ENCODE measurements at places on chromosomes 4 and X.
A peak's percentile ranks its signal among the peaks of the same experiment; 100 is the strongest.

GRCh38 chr4:5409972-5410618, 298.3 kb downstream of the EVC2 start:
- DNase-seq: no peak

GRCh38 chrX:23656091-23656490, 11.2 kb upstream of the PRDX4 start:
- DNase-seq: no peak

DNA sequence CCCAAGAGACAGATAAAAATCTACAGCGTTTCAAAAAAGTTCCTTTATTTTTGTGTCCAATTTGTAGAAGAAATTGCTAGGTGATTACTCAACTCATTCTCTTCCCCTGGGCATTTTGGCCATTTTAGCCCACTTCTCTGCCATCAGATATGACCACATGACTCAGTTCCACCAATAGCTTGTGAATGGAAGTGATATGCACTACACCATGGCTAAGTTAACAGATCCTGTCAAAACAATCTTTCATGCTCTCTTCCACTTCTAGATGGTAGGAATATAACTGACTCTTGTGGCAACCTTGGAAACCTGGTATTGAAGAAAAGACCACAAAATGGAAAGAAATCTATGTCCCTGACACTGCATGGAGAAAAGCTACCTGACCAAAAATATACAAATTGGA, 26.2 kb upstream of the FREM3 start:
- DNase-seq: no peak

DNA sequence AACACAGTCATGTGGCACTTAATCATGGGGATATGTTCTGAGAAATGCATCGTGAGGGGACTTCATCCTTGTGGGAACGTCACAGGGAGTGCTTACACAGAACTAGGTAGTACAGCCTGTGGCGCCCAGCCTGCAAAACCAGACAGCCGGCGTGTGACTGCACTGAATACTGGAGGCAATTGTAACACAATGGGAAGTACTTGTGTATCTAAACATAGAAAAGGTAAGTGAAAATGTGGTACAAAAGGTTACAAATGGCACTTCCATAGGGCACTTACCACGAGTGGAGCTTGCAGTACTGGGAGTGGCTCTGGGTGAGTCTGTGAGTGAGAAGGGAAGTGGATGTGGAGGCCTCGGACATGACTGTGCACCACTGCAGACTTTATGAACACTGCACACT, 5.2 kb downstream of the TLR3 start:
- DNase-seq: no peak

- no peak for DNase-seq
Measured at GRCh38 chr4:40455340-40455902, 120.3 kb downstream of the CHRNA9 start.

DNA sequence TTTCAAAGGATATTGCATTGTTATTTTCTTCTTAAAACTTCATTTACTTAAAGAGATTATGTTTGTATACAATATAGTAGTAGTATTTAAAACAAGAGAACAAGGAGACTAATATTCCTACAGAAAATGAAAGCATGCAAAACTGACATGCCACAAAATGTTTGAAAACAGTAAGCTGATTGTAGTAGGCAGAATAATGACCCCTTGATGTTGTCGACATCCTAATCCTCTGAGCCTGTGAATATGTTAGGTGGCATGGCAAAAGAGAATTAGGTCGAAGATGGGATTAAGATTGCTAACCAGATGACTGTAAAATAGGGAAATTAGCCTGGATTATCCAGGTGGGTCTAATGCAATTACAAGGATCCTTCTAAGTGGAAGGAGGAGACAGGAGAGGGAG, 522.2 kb upstream of the NR3C2 start:
- no peak for DNase-seq

GRCh38 chrX:119579414-119579813, 5.1 kb downstream of the UBE2A start:
- DNase-seq: no peak

- no peak for DNase-seq
Measured at GRCh38 chr4:77776182-77777134, 42.7 kb downstream of the CNOT6L start.

- DNase-seq: no peak
Measured at GRCh38 chr4:128517739-128518510, 230.3 kb upstream of the PGRMC2 start.

DNA sequence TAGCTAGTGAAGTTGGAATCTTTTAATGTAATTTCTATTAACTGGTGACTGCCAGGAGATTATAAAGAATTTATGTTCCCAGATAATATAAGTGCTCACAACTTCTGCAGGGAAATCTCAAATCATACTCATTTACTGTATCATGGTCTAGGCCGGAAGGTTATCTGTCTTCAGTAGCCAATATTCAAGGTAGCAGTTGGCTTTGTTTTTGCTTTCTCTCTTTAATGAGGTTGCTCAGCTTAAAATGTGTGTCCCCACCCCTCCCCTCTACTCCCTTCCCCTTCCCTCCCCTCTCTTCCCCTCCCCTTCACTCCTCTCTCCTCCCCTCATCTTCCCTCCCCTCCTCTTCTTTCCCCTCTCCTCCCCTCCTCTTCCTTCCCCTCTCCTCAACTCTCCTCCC, 117.6 kb downstream of the HPGD start:
- no peak for DNase-seq

GRCh38 chr4:5631352-5632065, 76.8 kb downstream of the EVC2 start:
- no peak for DNase-seq

DNA sequence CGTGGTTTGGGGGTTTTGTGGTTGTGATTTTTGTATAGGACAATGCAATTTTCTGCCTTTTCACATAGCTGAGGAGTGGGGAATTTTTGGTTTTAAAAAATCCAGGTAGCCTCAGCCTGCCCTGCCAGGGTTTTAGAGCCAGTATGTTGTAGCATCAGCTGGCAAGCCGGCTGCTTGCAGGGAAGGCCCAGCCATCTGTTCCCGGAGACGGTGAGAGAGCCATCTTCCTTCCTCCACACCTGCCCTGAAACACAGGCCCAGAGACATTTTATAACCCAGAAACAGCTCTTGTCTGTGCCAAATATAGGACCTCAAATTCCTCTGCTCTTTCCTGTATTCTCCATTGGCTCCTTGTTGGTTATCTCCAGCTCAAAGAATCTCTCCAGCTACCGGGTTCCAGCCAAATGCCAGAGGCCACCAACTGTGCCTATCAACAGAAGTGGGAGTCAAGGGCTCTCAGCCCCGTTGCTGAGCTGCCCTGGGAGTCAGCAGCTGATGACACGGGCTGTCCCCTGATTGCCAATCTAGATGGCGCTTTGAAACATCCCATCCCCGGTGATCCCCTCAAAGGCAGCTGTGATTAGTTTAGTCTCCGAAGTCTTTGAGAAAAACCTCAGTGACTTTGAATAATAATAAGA, 595.2 kb downstream of the MID1IP1 start:
- no peak for DNase-seq

DNA sequence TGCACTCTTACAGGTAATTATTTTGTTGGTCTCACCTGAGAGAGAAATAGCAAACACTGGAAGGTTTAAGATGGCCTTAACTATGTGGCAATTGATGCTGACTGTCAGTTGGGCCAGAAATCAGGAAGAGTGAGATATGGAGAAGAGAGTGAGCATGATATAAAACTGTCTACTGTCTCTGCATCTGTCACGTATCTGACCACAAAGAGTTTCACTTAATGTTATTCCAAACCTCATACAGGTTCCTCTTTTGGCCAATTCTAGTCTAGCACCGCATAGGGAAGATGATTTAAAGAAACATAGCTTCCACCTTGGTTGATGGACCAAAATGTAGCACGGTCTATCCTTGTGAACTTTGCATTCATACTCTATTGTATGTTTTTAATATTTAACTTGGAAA, 381.0 kb upstream of the BOD1L1 start:
- no peak for DNase-seq

GRCh38 chrX:76977452-76977851, 469.7 kb upstream of the FGF16 start:
- no peak for DNase-seq

DNA sequence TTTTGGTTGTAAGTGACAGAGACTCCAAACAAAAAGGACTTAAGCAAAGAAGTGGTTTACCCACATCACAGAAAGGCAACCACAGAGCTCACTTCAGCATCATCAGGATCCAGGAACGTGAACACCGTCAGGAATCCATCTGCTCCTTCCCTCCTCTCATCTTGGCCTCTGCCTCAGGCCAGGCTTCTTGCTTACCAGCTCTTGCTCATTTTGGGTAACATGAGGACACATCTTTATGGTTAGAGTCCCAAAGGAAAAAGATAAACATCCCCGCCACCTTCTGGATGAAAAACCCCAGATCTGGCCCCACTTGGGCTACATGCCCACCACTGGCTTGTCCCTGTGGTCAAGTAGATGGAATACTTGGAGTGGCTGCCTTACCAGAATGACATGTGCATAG, 176.8 kb upstream of the RPL34 start:
- DNase-seq: no peak

- DNase-seq: no peak
Measured at GRCh38 chr4:3263053-3263875, 14.3 kb downstream of the MSANTD1 start.

DNA sequence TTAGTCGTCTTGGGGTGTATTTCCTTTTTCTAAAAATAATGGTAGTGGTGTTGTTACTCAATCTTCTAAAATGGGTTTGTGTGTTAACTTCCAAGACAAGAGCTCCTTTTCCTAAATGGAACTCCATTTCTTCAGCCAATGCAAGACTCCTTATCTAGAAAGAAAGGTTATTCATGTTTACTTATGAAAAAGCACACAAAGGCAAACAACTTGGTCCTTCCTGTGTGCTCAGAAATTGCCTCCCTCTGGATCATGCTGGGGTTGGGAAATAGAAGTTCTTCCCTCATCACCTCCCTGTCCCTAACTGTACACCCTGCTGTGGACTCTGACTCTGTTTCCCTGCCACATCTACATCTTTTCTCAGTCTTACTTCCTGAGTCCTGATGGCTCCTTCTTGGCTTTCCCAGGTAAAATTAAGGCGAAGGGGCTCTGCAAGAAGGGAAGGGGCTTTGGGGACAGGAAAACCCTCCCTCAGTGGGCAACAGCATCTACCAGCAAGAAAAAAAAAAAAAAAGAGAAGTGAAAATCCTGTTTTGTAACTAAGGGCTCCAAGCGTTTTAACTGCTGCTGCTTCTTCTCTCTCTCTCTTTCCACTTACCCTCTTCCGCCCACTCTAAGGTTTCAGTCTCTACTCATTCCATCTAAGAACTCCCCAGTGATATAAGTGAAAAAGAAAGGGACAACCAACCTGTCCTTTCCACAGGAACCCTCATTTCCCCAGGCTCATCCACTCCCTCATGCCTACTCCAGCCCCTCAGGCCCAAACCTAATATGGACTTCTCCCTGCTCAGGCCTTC, 19.8 kb upstream of the TASL start:
- DNase-seq: no peak

- DNase-seq: no peak
Measured at GRCh38 chr4:37338972-37339371, 94.4 kb downstream of the NWD2 start.

DNA sequence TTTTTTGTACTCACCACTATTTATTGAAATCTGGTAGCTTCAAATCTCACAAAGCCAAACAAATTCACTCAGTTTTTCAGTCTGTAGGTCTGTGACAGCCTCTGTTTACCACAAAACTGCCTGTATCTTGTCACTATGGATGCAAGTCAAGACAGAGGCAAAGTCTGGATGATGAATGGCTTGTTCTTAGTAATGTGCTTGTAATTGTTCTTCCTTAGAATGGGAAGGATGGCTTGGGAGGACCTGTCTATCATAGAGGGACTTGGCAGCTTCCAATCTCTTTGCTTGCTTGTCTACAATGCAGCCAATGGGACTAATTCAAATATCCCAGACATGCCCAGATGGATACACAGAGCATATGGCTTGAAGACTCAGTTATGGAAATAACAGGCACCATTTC, 141.2 kb upstream of the SCML1 start:
- no peak for DNase-seq

- no peak for DNase-seq
Measured at GRCh38 chr4:110034026-110034393, 121.3 kb downstream of the EGF start.

DNA sequence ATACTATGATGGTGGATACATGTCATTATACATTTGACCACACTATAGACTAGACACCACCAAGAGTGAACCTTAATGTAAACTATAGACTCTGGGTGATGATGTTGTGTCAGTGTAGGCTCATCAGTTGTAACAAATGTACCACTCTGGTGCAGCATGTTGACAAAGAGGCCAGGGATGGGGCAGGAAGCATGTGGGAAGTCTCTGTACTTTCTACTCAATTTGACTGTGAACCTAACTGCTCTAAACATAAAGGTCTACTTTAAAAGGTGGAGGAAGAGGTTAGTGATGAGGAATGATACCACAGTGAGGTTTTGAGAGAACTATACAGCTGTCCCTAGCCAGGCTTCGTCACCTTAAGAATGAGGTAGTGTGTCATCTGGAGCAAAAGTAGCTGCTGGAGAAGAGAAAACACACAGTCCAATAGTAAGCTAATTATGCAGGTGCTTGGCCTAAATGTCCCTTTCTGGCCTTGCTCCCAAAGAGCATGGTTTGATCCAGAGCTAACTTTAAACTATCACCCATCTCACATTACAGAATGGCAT, 38.4 kb downstream of the GRSF1 start:
- no peak for DNase-seq

DNA sequence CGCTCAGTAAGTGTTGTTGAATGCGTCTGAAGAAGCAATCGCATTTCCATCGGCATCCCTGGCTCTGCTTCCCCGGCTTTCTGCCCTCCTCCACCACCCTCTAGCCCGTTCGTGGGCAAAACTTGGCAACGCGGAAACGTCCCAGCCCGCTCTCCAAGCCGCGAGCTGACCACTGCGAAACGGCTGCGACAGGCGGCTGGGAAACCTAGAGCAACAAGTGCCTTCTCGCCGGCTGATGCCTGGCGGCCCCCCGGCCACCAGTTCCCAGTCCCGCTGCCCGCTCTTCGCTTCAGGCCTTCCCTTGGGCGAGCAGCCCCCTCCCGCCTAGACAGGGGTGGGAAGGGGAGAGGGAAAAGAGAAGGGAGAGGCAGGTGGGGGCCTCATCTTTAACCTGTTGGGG, 837 bp downstream of the CITED1 start:
- peak; percentile 50 for DNase-seq

DNA sequence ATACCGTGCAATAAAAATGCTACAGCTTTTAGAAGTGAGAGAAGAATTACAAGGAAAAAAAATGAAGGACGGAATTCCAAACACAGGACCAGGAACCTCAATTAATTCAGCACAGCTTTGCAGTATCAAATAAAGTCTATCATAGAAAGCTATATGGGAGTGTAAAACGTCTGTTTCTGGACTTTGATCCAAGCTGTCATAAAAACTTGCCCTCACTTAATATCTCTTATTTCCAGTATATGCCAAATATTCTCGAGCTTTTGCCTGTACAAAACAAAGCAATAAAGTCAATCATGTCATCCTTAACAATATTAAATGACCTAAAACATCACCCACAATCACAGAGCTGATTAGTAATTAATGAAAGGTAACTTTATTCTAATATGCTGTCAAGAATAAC, 4.2 kb downstream of the PDE5A start:
- DNase-seq: no peak

DNA sequence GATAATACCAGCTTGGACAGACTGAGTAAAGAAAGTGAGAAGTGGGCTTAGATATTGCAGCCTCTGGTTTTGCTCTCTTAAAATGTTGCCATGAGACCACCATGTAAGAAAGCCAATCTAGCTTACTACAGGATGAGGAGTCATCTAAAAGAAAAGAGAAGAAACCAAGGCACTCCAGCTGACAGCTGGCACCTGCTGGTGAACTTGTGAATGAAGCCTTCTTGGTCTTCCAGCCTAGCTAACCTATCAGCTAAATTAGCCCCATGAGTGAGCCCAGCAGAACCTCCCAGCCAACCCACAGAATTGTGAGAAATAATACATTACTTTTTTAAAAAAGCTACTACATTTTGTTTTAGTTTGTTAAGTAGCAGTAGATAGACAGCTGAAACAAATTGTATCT, 154.5 kb upstream of the QRFPR start:
- no peak for DNase-seq

Measured in ecto neural progenitor cell (in vitro differentiated cells).